Stimulated activated CD8-positive, alpha-beta memory T cell treated with anti-CD3 and anti-CD28 coated beads, Interleukin-4, amount 100 ng/mL, for 4 hours (primary cell): ENCODE measurements at places on chromosomes 11 and 22.

DNA sequence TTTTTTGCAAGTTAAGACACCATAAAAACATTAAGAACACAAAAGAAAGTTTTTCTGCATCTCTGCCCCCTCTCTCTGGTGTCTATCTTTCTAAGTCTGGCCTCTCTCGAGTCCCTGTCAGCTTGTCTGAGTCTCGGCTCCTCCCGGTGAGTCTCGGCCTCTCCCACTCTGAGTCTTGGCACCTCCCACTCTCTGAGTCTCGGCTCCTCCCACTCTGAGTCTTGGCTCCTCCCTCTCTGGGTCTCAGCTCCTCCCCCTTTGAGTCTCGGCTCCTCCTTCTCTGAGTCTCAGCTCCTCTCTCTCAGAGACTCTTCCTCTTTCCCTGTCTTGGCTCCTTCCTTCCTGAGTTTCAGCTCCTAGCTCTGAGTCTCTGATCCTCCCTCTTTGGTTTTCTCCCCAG lies 72.5 kb upstream of the AMPD3 start:
- no peak for DNase-seq

GRCh38 chr22:37459206-37459605 lies 27.0 kb downstream of the MFNG start:
- DNase-seq, result no peak

- no peak for DNase-seq
These were observed 44.2 kb downstream of the MRE11 start for GRCh38 chr11:94449437-94449836.

- no peak for DNase-seq
These were observed 13.4 kb upstream of the B3GAT1 start for GRCh38 chr11:134425413-134425812.

GRCh38 chr22:45421349-45422055 lies 8.0 kb downstream of the RIBC2 start:
- DNase-seq, result no peak

GRCh38 chr11:27496461-27496860 lies 10.1 kb downstream of the LIN7C start:
- no peak for DNase-seq

GRCh38 chr11:31254415-31254814 lies 115.1 kb downstream of the DCDC1 start:
- no peak for DNase-seq

GRCh38 chr11:16604794-16605388 lies 133.6 kb upstream of the C11orf58 start:
- DNase-seq, result no peak

- no peak for DNase-seq
These were observed 293.9 kb downstream of the GUCY1A2 start for GRCh38 chr11:106724293-106724892.

DNA sequence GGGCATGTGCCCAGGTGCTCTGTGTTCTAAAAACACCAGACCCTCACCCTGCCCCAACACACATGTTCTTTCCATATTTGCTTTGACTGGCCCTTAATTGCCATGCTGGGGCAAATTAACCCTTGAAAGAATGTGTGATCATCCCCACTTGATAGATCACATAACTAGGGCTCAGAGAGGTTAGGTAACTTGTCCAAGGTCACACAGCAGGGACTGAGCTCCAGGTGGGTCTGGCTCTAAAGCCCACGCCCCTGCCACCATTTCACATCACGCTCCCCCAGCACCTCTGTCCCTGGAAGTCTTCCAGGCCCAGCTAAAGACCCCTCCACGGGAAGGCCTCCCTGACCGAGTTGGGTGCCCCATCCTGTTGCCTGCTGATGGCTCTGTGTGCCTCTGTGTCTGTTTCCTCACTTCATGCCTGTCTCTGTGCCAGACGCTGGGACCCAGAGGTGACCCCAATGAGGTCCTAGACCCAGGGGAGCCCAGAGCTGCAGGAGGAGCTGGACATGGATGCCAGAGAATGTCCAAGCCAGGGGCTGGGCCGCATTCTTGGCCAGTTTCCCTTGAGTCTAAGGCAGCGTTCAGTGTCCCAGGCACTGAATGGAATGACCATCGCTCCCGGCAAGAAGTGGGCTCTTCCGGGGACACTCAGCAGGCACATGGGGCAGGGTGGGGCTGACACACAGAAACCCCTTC lies 79.7 kb downstream of the MYO7A start:
- no peak for DNase-seq

DNA sequence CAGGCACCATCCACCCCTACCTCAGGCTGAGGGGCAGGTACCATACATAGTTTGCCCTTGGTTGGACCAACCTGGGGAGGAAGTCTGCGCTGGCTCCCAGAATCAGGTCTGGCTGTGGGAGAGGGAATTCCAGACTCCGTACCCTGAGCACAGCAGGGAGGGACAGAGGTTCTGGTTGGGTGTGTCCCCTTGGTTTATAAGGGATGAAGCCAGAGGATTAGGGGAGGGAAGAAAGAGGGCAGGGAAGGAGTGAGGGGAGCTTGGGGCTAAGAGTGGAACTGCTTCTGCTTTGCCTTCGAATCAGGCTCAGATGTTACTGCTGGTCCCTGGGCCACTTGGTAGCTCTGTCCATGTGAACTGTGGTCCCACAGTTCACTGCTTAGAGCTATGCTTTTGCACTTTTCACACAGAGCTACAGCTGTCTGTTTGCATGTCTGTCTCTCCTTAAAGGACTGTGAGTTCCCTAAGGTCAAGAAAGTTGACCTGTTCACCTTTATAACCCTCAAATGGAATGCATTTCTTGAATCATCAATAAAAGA lies 9.2 kb downstream of the MMP20 start:
- DNase-seq, result no peak

GRCh38 chr22:33706100-33706499 lies 214.2 kb downstream of the LARGE1 start:
- DNase-seq, result no peak

- no peak for DNase-seq
These were observed 85.2 kb upstream of the SCUBE2 start for GRCh38 chr11:9176550-9176949.

DNA sequence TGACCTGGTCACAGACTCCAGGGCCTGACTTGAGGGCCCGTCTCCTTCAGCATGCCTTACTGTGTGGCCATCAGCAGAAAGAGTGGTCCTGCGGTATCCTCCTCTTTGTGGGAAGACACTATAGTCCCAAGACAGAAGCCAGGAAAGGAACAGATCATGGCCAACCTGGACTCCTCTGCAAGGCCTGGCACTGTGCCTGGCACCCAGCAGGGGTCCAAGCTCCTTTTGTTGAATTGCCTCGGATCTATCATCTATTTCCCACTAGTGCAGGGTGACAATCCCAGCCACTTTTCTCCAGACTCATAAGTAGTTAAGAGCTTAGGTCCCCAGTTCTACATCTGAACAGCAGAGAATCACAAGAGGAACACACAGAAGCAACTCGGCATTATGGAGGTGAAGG lies 27.0 kb downstream of the DSCAML1 start:
- DNase-seq, result no peak

- DNase-seq, result no peak
These were observed 33.1 kb downstream of the TNRC6B start for GRCh38 chr22:40210818-40211217.

DNA sequence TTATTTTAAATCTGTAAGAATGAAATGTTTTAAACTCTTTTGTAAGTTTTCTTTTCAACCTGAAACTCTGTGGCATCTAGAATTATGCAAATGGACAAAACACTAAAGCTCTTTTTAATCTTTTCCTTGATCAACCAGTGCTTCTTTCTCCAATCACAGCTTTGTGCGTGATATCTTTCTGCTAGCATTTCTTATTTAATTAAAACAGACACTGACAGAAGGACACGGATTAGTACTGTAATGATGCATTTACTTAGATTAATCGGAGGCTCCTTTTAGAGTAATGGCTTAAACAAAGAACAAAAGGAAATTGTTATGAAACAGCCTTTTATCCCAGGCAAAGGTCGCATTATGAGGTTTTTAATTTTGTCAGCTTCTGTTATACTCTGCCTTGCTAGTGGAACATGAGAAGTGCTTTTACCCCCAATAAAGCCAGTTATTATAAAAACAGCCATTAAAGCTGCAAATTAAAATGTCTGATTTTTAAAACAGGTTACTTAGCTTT lies 48.5 kb upstream of the SOX6 start:
- DNase-seq, result no peak

- DNase-seq, result no peak
These were observed 52.2 kb downstream of the C22orf42 start for GRCh38 chr22:32106930-32107329.
